ENCODE measurements at places on chromosomes 12 and 14.

GRCh38 chr12:39006286-39006685 lies 100.9 kb upstream of the CPNE8 start:
- DNase-seq = no peak

GRCh38 chr14:84152452-84152851 lies 1377.5 kb upstream of the FLRT2 start:
- DNase-seq = no peak

DNA sequence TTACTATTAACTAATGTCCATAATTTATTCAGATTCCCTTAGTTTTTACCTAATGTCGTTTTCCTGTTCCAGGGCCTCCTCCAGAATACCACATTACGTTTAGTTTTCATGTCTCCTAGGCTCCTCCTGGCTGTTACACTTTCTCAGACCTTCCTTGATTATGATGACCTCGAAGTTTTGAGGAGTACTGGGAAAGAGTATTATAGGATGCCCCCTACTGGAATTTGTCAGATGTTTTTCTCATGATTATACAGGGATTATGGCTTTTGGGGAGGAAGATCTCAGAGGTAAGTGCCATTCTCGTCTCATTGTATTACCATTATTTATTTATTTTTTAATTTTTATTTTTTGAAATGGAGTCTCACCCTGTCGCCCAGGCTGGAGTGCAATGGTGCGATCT lies 17.7 kb upstream of the C1S start:
- no peak for DNase-seq

- DNase-seq = no peak
These were observed 134.5 kb downstream of the NUAK1 start for GRCh38 chr12:106004289-106004688.

DNA sequence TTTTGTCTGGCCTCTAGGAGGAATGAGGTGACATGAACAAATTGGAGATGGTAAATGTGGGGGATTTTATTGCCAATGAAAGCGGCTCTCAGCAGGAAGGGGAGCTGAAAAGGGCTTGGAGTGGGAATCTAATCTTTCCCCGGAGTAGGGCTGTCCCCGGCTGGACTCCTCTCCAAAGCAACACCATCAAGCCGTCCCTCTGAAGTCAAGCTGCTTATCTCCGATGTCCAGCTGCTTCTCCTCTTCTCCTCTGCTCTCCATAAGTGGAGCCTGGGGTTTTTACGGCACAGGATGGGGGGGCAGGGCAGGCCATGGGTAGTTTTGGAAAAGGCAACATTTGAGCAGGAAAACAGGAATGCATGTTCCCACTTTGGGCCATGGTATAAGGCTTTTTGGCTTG lies 113.5 kb downstream of the TMEM132D start:
- DNase-seq = no peak

GRCh38 chr14:100616854-100617409 lies 29.7 kb upstream of the BEGAIN start:
- no peak for DNase-seq

DNA sequence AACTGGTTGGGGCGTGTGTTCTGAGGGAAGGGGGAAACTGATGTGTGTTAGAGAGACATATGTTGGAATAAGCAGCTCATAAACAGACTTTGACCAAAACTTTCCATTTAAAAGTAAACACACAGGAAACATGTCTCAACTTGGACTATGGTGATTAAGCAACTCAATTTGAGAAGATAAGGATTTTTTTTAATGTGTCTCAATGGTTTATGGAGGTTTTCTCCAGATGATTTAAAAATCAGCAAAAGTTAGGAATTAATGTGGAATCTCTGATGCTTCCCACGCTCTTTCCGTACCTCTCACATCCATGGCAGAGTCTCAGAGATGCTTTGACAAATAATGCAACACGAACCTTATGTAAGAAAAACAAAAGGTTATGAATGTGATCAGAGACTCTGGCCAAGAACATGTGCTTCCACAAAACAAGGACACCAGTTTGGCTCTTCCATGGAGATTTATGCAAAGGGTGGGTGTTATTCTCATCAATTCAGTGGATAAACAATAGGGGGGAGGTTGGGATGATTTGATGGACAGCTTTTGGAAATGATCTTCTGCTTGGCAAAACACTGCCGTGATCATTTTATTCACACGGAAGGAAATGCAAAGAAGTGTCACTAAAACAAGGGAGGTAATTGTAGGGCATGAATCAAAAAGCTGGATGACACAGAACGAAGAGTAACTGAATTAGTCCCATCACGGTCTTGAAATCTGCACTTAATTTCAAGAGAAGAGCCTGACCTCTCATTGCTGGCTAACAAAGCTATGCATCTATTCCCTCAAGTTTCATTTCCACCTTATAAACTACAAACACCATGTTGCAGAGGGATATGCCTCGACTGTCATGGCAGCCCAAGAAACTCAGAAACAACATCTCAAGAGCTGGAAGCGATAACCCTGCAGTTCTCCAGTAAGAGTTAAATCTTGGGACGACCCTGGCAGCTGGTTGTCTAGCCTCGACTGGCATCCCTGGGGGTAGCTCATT lies 76.5 kb downstream of the FOXN3 start:
- no peak for DNase-seq

DNA sequence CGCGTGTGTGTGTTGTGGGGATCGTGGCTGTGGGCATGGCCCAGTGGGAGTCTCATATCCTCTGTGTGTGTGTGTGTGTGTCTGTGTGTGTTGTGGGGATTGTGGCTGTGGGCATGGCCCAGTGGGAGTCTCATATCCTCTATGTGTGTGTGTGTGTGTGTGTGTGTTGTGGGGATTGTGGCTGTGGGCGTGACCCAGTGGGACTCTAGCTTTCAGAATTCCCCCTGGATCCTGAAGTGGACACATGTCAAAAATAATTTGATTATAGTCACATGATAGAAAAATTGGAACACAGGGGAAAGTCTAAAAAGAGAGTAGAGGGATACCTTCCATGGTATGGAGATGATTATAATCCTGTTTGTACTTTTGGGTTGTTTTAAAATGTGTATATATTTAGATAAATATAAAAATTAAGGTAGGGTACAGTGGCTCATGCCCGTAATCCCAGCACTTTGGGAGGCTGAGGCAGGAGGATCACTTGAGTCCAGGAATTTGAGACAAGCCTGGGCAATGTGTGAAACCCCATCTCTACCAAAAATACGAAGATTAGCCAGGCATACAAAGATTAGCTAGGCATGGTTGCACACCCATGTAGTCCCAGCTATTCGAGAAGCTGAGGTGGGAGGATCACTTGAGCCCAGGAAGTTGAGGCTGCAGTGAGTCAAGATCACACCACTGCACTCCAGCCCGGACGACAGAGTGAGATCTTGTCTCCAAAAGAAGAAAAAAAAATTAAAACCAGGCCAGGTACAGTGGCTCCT lies 11.0 kb downstream of the PAPLN start:
- DNase-seq = no peak

- no peak for DNase-seq
These were observed 138.5 kb downstream of the NDUFA12 start for GRCh38 chr12:94864987-94865386.

DNA sequence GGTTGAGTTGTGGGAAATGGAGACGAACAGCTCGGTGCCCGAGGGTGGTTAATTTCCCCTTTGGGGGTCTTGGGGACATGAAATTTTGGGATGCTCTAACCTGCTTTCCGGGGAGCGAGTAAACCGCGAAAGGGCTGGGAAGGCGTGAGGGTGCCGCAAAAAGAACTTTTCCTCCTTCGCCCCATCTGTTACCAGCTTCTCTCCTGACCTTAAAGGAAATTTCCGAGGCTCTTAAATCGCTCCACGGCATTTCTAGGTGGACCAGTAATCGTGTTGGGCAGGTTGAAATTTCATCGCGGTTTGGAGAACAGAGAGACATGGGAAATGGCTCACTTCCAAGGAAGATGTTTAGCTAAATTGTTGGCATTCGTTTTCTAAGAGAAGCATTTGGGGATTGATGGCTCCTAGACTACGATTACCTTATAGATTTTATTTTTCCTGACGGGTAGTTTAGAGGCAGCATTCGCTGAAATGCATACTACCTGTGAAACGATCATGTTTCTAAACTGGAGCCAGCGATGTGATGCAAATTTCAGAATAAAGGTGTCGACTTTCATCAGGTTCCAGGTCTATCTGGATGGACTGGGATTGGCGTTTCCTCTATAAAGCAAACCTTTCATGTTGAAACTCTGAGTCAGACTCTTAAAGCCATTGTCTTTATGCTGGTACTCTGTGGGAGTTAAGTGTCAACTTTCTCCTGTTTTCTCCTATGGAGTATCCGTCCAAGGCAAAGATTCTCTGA lies 414.5 kb downstream of the PCNX1 start:
- no peak for DNase-seq

DNA sequence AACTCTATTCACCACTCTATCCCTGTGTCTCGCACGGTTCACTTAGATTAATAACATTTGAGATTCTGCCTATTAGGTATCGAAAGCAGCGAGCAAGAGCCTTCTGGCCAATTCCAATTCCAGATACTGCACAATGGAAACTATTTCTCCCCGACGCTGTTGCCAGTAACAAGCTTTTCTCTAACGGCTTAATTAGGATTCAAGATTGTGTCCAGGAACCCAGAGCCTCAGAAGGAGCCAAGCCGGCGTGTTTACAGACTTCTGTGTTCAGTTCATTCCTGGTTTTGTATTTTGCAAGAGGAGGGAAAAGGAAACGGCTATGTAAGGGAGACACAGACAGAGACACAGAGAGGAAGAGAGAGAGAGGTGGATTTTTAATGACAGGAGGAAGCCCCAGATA lies 185.6 kb downstream of the DICER1 start:
- no peak for DNase-seq

DNA sequence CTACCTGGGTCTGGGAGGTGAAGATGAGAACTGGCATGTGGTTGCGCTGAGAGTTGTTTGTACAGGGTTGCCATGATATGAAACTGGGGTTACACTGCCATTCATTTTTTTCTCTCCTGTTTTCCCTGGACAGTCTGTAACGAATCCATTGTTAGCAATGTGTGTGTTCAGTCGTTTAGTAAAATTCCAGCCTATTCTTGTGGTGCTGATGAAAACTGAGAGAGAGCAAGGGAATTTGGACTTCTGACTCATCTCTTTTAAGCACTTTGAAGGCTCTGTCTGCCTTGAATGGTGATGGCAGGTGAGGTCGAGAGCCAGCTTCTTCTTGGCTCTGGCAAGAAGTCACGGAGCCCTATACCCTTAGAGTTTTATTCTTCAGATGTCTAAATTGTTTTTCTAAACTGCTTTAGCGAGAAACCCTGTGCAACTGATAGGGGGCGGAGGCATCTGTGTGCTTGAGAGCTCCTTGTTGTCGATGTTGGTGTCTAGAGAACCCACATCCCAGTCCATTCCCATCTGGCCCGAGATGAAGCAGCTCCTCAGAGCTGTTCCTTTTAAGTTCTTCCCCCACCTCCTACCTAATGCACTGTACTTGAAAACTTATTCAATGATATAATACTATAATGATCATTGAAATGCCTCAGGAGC lies 204.4 kb downstream of the TMX1 start:
- no peak for DNase-seq

GRCh38 chr12:96225044-96225855 lies 31.1 kb downstream of the ELK3 start:
- DNase-seq = no peak

GRCh38 chr14:93037351-93037750 lies 78.4 kb downstream of the ITPK1 start:
- DNase-seq = no peak

DNA sequence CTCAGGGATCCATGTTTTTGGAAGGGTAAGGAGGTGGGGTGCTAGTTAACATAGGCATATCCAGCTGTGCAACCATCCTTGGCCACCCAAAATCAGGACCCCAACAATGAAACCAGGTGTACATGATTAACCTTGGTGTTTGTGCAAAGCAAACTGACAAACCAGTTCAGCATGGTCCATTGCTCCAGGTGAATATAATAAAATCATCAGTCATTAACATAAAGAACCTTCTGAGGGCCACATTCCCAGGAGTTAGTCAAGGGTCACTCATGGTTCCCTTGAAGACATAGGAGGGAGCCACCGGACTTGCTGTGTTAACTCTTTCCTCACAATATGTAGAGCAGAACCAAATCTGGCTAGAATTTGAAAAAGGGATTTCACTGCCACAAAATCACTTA lies 17.8 kb downstream of the SLC38A2 start:
- DNase-seq = no peak

DNA sequence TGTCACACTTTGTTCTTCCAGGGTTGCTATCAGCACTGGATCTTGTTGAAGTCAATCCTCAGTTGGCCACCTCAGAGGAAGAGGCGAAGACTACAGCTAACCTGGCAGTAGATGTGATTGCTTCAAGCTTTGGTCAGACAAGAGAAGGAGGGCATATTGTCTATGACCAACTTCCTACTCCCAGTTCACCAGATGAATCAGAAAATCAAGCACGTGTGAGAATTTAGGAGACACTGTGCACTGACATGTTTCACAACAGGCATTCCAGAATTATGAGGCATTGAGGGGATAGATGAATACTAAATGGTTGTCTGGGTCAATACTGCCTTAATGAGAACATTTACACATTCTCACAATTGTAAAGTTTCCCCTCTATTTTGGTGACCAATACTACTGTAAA lies 23.7 kb downstream of the VTI1B start:
- no peak for DNase-seq

DNA sequence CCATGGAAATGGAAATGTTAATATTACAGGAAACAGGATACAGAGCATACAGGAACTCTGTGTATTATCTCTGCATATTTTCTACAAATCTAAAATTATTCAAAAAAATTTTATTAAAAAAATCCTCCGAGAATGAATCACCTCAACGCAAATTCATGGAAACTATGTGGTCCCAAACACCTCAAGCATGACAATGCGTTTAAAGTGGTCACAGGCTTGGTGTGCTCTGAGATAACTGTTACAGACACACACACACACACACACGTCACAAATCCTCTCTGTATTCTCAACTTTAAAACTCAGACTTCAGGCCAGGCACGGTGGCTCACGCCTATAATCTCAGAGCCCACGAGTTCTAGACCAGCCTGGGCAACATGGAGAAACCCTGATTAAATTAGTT lies 45.3 kb upstream of the MTERF2 start:
- no peak for DNase-seq

GRCh38 chr14:53851394-53852090 lies 105.1 kb downstream of the BMP4 start:
- no peak for DNase-seq

- no peak for DNase-seq
These were observed 883 bp upstream of the MYL2 start for GRCh38 chr12:110921262-110921661.

- no peak for DNase-seq
These were observed 111.7 kb downstream of the KTN1 start for GRCh38 chr14:55691659-55692058.

- no peak for DNase-seq
These were observed 173.0 kb downstream of the EMP1 start for GRCh38 chr12:13369474-13370056.

DNA sequence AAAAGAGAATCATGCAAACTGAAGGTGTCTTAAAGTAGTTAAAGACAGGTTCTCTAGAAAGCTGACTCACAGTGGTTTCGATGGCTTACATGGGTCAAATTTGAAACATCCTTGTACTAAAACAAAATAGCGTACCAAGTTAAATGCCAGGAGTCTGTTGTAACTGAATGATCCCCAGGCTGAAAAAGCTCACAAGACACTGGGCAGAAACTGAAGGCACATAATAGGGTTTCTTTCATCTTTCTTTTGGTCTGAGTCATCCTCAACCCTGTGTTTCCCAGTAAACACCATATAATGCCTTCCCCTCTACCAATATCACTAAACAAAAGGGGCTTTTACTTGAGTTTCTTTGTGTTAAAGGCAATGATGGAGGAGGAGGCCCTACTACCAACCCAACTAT lies 12.8 kb downstream of the ZFYVE1 start:
- DNase-seq = no peak
